ENCODE measurements at places on chromosomes 1 and 21.

GRCh38 chr1:220291580-220291979 lies 19.3 kb upstream of the RAB3GAP2 start:
- DNase-seq: no peak

DNA sequence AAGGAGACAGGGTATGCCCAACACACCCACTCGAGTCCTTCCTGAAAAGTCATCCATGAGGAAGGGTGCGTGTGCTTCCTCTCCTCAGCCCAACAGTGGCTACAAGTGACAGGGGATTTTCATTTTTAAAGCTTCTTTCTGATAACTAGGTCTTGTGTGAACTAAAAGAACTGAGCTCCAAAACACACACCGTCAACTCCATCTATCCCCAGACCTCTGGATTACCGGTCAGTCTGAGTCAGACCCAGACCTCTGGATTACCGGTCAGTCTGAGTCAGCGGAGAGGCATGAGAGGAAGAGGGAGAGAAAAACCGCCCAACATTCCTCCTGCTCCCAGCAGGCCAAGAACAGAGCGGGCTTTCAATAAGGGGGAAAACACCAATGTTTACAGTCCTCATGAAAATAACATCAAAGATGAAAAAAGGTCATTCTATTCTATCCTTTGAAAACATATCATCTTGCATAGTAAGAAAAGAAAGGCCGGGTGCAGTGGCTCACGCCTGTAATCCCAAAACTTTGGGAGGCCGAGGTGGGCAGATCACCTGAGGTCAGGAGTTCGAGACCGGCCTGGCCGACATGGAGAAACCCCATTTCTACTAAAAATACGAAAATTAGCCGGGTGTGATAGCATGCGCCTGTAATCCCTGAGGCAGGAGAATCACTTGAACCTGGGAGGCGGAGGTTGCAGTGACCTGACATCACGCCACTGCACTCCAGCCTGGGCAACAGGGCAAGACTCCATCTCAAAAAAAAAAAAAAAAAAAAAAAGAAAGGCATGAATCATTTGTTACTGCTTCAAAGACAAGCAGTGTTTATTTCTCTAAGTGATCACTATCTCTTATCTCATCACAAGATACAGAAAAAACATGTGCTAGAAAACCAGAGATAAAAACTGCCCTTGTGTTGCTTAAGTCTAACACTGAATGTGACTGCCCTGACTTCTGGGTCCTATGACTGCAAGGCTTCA lies 3.4 kb downstream of the PTTG1IP start:
- DNase-seq: peak; percentile 94

GRCh38 chr1:64525116-64525686 lies 55.3 kb downstream of the CACHD1 start:
- peak; percentile 31 for DNase-seq

GRCh38 chr1:183632964-183633363 lies 2.6 kb downstream of the ARPC5 start:
- DNase-seq: no peak

- peak; percentile 84 for DNase-seq
These were observed 785.1 kb downstream of the LTN1 start for GRCh38 chr21:28207436-28208173.

GRCh38 chr1:168472223-168472622 lies 71.6 kb downstream of the XCL2 start:
- no peak for DNase-seq

- no peak for DNase-seq
These were observed 4.7 kb upstream of the DMBX1 start for GRCh38 chr1:46484783-46485490.
